ENCODE measurements at places on chromosomes 7 and 10. TPM values are rescaled to one million over a fixed set of nuclear protein-coding genes. Genes with fewer than 3 reads are reported as not detected.

GLI3 gene
- 3.2 TPM for total RNA-seq

FOXL3 gene
- total RNA-seq, result 0.19 TPM

ERV3-1 gene
- total RNA-seq, result 10.7 TPM

FGF8 gene
- total RNA-seq, result 0.14 TPM

C7orf33 gene
- not detected for total RNA-seq

ADCY1 gene
- total RNA-seq, result 0.38 TPM

- H3K4me1 ChIP-seq, result no peaks in the 10 kb centered on the region
- peaks cover 17% of the 10 kb centered on the region for H3K36me3 ChIP-seq
- no peak overlapping the region for H3K27ac ChIP-seq
- no peak for DNase-seq
- H3K27me3 ChIP-seq, result no peaks in the 10 kb centered on the region
These were observed 159.0 kb downstream of the SND1 start for GRCh38 chr7:127810696-127811660.

GRCh38 chr7:106812027-106812643 is 52.9 kb upstream of the PIK3CG start:
- no peaks in the 10 kb centered on the region for H3K4me1 ChIP-seq
- H3K27ac ChIP-seq, result no peak overlapping the region
- no peaks in the 10 kb centered on the region for H3K36me3 ChIP-seq
- H3K4me3 ChIP-seq, result no peak overlapping the region
- H3K27me3 ChIP-seq, result no peaks in the 10 kb centered on the region

DNA sequence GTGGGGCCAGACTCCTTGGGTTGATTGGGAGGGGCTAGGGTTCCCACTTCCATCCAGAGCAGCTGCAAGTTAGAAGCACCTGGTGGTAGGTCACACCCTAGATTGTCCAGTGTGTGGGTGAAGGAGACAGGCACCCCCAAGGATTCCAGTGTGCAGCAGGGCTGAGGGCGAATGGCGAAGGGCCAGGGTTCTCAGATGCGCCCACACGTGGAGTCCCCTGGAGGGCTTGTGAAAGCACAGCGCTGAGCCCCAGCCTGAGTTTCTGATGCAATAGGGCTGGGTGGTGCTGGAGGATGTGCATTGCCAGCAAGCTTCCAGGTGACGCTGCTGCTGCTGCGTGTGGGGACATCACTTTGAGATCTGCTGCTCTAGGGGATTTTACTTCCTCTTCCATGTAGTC is 25.4 kb downstream of the TBATA start:
- no peaks in the 10 kb centered on the region for H3K27me3 ChIP-seq
- H3K27ac ChIP-seq, result no peak overlapping the region
- no peak overlapping the region for H3K4me3 ChIP-seq
- DNase-seq, result no peak
- no peaks in the 10 kb centered on the region for H3K4me1 ChIP-seq

DNA sequence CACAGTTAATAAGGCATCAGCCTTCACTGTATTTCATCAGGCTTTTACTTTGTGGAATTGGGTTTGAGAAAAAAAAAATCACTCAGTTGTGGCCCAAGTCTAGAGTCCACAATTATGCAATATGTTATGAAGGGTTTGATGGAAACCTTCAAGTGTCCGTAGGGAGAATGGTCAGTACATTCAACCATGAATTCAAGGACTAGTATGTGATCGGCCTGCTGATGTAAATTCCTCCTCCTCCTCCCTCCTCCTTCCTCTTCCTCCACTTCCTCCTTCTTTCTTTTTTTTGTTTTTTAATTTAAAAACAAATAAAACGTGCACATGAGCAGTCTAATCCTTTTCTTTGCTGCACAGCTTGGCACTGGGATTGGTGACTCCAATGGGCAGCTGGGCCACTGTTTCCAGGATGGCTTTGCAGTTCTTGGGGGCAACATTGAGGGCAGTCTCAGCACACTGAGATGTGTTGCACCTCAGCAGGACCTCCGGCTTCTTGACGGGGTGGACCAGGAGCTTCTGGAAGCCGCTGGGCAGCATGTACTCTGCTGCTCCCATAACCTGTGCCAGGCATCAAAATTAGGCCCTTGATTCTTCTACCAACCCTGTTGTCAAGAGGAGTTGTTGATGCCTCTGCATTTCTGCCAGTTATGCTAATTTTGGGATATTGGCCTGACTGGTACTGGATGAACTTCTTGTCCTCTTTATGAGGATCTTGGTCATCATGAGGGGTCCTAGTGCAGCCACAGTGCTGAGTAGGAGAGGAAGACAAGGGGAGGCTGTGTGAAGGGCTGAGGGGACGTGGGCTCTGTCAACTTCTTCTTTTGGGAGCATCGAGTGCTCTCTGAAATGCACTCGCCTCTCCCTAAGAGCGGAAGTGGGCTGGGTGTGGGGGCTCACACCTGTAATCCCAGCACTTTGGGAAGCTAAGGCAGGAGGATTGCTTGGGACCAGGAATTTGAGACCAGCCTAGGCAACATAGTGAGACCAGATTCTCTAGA is 9.3 kb upstream of the IL2RA start:
- H3K36me3 ChIP-seq, result no peaks in the 10 kb centered on the region
- no peak for DNase-seq
- peaks cover 72% of the 10 kb centered on the region for H3K4me1 ChIP-seq

- H3K4me3 ChIP-seq, result no peak overlapping the region
- H3K27me3 ChIP-seq, result no peaks in the 10 kb centered on the region
- no peaks in the 10 kb centered on the region for H3K4me1 ChIP-seq
- DNase-seq, result no peak
- no peak overlapping the region for H3K27ac ChIP-seq
These were observed 233.4 kb downstream of the PAXIP1 start for GRCh38 chr7:154769527-154769926.

DNA sequence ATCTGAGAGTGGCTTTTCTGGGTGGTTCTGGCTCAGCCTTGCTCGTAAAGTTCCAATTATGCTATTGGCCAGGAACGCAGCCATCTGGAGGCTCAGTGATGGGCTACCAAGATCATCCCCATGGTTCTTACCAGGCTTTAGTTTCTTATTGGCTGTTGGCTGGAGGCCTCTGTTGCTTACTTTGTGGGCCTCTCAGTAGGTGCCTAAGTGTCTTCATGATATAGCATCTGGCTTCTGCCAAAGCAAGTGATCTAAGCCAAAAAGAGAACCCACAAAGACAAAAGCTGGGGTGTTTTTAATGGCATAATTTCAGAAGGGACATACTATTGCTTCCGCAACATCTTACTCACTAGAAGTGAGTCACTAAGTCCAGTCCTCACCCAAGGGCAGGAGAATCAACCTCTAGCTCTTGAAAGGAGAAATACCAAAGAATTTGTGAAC is 132.0 kb upstream of the MDFIC start:
- no peak overlapping the region for H3K27ac ChIP-seq
- DNase-seq, result no peak
- no peaks in the 10 kb centered on the region for H3K4me1 ChIP-seq
- no peaks in the 10 kb centered on the region for H3K27me3 ChIP-seq
- H3K4me3 ChIP-seq, result no peak overlapping the region

GRCh38 chr7:67019562-67020390 is 23.1 kb downstream of the TYW1 start:
- no peaks in the 10 kb centered on the region for H3K27me3 ChIP-seq
- H3K27ac ChIP-seq, result no peak overlapping the region
- H3K36me3 ChIP-seq, result peaks cover 50% of the 10 kb centered on the region

DNA sequence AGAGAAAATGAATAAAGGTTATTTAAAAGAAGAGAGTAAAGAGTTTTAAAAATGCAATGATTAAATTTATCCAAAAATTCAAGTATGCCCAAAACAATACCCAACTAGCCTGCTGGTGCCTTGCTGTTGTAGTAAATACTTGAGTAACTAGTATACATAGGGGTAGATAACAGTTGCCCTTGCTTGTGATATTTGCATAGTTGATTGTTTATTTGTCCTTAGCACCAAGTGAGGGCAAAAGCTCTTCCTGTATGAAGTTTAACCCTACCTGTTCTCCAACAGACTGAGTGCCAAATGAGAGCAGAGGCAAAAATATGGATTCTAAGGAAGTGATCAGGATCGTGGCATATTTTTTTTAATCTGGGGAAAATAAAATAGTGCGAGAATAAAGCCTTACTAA is 85.0 kb downstream of the PTN start:
- no peak overlapping the region for H3K4me3 ChIP-seq
- H3K4me1 ChIP-seq, result no peaks in the 10 kb centered on the region
- H3K36me3 ChIP-seq, result no peaks in the 10 kb centered on the region
- DNase-seq, result no peak
- H3K27ac ChIP-seq, result no peak overlapping the region
- H3K27me3 ChIP-seq, result no peaks in the 10 kb centered on the region

- no peak for DNase-seq
- no peaks in the 10 kb centered on the region for H3K27me3 ChIP-seq
- no peaks in the 10 kb centered on the region for H3K4me1 ChIP-seq
These were observed 321.8 kb upstream of the NFE2L3 start for GRCh38 chr7:25830215-25830614.

DNA sequence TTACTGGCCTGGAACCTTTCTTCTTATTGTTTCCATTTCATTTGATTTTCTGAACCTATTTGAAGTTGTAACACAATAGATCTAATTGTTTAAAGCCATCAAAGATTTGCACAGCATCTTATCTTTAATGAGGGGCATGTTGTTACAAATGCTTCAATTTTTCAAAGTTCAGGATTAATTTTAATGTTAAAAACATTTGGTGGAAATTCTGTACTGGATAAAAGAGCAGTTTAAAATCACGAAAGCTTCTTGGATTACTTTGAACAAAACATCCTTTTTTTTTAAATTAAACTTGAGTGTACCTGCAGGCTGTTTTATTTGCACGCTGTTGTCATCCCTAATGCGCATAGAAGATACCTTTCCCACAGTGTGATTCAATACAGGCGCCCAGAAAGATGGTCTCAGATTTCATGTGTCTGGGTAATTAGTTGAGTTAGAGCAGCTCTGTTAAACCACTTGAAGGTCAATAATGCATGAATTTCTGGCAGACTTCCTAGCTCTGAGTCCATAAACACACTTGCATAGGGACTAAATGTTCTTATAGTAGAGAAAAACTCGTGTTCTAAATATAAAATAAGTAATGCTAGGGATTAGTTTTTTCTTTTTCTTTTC is 29.3 kb upstream of the DDX50 start:
- DNase-seq, result no peak
- no peaks in the 10 kb centered on the region for H3K27me3 ChIP-seq
- no peaks in the 10 kb centered on the region for H3K36me3 ChIP-seq

DNA sequence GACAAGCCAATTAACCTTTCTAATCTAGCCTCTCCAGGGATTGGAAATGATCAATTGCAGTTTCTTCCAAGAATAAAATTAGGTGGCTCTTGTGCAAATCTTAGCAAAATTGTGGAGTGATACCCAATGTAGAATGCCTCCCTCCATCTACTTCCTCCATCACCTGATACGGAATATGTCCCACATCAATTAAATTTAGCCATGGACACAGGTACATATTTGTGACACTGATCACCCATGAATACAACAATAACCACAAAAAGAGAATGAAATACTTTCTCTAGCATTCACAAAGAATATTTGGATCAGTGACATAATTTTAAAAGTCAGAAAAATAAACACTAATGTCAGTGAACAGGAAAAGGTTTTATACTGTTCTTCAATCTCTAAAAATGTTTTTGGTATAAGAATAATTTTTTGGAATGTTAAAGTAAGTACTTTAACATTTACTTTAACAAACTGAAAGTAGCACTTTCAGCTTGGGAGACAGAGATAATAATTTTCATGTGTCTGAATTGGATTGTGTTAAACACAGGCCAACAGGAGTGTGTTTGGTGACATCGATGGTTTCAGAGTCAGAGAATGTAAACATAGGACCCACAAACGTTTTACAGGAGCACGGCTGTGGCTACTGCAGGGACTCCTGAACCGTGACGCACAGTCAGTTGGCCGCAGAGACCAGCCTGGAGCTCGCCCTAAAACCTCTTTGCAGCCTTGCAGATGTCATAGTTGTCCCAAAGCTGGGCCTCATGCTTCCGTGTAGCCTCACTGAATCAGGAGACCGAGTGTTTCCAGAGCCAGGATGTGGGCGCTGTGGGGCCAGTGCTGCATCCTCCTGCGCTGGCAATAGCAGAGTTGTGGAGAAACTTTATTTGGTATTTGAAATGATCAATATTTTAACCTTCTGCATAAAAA is 7.2 kb downstream of the RBM20 start:
- peaks cover 6% of the 10 kb centered on the region for H3K4me1 ChIP-seq
- H3K27me3 ChIP-seq, result peaks cover 6% of the 10 kb centered on the region
- DNase-seq, result peak; percentile 38
- no peak overlapping the region for H3K4me3 ChIP-seq
- H3K27ac ChIP-seq, result no peak overlapping the region
- no peaks in the 10 kb centered on the region for H3K36me3 ChIP-seq

DNA sequence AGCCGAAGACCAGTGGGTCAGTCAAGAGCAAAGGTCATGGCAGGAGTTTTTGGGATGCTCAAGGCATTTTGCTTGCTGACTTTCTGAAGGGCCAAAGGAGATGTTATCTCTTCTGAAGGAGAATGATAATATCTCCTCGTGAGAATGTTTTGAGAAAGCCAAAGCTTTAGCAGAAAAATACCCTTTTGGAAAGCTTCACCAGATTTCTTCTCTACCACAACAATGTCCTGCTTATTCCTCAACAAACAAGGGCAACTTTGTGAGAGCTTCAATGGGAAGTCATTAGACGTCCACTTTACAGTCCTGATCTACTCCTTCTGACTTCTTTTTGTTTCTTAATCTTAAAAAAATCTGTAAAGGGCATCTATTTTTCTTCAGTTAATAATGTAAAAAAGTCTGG is 132.8 kb upstream of the DNAJB12 start:
- no peak overlapping the region for H3K4me3 ChIP-seq
- no peak overlapping the region for H3K27ac ChIP-seq
- H3K27me3 ChIP-seq, result no peaks in the 10 kb centered on the region
- no peak for DNase-seq
- no peaks in the 10 kb centered on the region for H3K4me1 ChIP-seq
- H3K36me3 ChIP-seq, result no peaks in the 10 kb centered on the region

GRCh38 chr10:76080991-76081390 is 649.6 kb downstream of the LRMDA start:
- no peak overlapping the region for H3K4me3 ChIP-seq
- H3K27ac ChIP-seq, result no peak overlapping the region
- H3K36me3 ChIP-seq, result no peaks in the 10 kb centered on the region
- no peak for DNase-seq
- H3K4me1 ChIP-seq, result no peaks in the 10 kb centered on the region

DNA sequence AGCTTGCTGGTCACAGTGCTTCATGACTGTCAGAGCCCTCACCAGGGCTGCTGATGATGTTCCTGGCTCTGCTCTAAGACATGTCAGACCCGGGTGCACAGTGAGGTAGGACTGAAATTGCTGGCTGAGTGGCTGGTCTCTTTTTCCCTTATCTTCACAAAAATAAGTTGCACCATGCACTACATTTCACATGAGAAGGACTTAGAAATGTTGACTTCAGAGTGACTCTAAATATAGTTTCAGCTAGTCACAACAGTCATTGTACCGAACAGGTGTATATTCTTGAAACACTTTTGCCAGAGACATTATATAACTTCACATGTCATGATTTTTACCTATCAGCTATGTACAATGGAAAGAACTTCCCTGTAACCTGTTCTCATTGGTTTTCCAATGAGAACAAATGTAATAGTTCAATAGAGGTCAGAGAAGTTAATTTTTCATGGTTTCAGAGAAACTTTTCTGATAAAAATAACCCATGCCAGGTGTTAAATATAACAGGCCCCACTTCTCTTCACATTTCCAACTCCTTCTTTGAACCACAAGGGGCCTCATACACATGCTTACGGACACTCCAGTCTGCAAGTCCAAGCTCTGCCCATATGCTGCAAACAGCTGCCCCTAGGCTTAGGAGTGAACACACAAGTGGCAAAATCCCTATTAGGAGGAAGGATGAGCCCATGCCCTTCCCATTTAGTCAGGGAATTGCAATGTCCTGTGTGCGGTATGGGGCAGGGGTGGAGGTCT is 115.6 kb downstream of the CDK6 start:
- peak overlapping the region; percentile 82 for H3K27ac ChIP-seq
- peaks cover 28% of the 10 kb centered on the region for H3K4me1 ChIP-seq
- no peaks in the 10 kb centered on the region for H3K27me3 ChIP-seq
